ENCODE measurements at places on chromosomes 6 and 20.

GRCh38 chr6:127300411-127300810, 33.7 kb downstream of the RNF146 start:
- DNase-seq, result no peak

- DNase-seq, result no peak
Observed at GRCh38 chr6:127195833-127196232, 70.8 kb upstream of the RNF146 start.

- no peak for DNase-seq
Observed at GRCh38 chr6:166112580-166112979, 55.1 kb downstream of the TBXT start.

DNA sequence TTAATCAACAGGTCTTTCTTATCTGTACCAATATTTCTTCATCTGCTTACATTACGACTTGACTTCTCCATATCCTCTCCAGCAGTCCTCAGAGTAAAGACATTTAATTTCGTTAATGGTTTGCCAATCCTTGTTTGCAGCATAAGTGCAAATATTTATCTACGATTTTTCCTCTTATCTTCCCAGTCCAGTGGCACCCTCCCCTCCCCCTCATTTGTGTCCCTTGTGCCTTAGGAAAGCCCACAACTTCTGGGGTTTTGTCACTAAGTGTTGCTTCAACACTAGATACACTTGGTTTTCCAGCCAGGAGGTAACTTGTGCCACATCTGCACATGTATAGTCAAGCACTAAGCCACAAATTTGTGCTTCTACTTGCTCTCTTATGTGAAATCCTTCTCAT, 327.2 kb downstream of the CBLN4 start:
- no peak for DNase-seq
